NCI-H446 (cell line): ENCODE measurements at places on chromosomes 7 and 10.
A peak's percentile ranks its signal among the peaks of the same experiment; 100 is the strongest.

GRCh38 chr7:2566348-2566889, 7.6 kb downstream of the IQCE start:
- DNase-seq: no peak

DNA sequence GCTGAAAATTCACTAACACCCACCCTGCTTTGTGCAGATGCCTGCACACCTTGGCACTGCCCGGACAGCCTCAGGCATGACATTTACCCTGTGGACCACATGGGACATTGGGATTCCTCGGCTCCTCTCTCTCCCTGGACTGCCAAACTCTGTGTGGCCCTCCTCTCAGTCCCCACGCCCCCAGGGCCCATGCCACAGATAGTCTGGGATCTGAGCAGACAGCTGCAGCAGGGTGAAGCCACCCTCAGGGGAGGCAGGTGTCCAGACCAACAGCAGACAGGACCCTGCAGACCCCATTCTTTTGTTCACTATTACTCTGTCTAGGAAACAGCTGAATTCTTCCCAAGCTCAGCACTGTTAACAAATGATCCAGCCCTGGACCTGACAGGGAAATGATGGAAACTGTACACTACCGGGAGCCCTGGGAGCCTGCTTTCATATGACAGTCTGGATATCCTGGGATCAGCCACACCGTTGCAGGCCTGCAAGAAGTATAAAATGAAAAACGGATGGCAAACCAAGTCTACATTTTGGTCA, 83.4 kb downstream of the VOPP1 start:
- no peak for DNase-seq

- no peak for DNase-seq
These were observed 39.3 kb downstream of the LRRC18 start for GRCh38 chr10:48900371-48900801.

GRCh38 chr10:110432814-110433565, 64.7 kb upstream of the DUSP5 start:
- DNase-seq: no peak

DNA sequence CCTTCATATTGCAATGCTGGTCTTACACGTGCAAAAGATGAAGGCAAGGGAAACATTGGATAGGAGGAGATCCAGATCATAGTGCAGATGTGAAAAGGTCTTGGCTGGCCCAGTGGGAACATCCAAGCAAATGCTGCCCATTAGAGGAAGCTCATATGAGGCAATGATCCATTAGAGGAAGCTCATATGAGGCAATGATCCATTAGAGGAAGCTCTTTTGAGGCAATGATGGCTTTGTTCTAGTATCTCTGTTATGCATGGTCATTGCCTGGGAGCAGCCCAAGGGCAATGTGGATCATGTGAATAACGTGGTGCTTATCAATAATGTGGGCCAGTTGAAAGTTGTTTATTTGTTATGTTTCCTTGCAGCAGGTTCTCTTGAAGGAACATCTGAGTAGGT, 37.8 kb downstream of the STEAP4 start:
- DNase-seq: no peak

DNA sequence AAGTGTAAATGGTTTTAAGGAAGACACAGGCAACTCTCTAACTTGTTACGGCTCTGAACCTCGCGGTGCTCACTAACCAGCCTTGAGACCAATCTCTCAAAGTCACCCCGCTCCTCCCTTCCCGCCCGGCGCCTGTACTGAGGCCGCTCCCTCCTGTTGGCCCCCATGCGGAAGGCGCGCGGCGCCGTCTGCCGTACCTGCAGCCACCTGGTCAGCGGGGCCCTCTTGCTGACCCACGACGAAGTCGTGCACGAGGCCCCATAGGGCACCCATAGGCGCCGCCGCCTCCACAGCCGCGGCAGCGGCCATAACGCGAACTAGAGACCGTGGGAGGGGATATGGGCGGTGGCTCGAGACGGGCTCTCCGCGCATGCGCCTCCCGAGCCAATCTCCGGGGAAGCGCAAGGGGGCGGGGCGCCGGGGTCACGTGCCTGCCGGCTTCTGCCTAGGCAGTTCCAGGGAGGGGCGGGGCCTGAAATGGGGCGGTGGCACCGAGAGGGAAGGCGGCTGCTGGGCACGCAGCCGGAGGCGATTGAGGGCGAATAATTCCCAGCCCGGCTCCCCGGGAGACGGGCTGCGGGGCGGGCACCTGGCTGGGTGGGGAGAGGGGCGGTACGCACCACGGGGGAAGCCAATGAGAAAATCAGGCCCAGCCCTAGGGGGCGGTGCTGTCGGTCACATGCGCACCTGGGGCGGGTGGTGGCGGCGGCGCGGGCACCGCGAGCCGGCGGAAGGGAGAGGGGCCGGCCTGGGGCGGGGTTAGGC, at the start of gene MMS19:
MMS19 (minus strand) TSS at position 347 of the 765 bp plus-strand sequence; CDS start at position 309, 38 bp downstream.
- peak; percentile 84 for DNase-seq

DNA sequence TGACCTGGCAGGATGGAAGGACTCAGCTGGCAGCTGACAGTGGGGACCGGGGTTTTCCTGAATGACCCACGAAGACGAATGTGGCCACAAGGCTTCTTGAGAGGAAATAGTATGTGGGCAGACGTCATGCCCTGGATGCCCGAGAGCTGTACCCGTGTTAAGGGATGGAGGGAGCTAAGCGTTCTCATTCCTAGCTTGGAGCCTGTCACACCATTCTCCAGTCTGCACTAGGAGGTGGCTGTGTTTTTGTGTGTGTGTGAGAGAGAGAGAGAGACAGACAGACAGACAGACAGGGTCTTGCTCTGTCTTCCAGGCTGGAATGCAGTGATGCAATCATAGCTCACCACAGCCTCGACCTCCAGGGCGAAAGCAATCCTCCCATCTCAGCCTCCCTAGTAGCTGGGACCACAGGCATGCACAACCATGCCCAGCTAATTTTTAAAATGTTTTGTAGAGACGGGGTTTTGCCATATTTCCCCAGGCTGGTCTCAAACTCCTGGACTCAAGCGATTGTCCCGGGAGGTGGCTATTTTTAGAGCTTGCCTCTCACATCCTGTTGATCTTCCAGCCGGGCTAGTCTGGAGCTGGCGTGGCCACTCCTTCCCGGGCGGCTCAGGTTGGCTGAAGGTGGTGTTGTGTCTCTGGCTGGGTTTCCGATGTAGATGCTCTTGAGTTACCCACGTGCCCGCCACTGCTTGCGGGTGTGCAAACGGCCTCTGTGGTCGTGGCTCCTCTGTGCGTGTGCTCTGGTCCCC, 2.1 kb downstream of the AMZ1 start:
- no peak for DNase-seq

GRCh38 chr7:106370542-106370941, 85.8 kb upstream of the NAMPT start:
- no peak for DNase-seq

GRCh38 chr7:125059861-125060456, 130.3 kb upstream of the POT1 start:
- DNase-seq: peak; percentile 51

DNA sequence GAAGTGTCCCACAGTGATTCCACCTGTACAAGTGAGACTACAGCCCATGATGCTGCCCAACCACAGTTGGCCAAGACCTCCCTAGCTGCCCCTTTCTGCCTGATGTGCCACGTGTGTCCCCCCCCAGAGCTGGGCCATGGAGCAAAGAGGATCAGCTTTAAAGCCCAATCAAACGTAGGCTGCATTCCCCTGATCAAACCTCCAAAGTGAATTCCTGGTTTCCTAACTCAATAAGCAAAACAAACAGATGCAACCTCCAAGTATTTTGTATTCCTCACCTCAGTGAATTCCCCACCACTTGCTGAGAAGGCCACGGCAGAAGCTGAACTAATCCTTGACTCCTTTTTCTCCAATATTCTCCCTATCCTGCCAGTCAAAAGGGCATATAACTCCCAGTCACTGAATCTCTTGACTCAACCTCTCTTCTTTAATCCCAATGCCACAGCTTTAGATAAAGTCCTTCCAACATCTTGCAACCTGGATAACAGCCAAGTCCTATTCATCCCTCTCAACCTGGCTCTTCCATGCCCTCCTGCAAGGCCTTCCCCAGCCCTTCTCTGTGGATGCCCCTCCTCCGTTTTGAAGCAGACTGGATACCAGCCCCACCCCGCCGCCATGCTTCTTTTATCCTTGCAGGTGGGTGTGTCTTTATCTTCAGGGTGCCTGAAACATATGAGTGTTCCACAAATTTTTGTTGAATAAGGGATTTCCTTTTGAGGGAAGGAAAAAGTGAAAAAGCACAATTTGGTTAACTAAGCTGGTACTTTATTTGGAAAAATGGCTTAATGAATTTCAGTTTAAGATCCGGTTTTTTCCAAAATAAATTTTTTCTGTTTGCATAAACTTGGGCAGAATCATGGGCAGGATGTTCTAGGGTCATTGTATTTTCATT, 285.2 kb upstream of the MKLN1 start:
- no peak for DNase-seq

GRCh38 chr7:121376979-121377378, 19.1 kb downstream of the FAM3C start:
- DNase-seq: no peak

DNA sequence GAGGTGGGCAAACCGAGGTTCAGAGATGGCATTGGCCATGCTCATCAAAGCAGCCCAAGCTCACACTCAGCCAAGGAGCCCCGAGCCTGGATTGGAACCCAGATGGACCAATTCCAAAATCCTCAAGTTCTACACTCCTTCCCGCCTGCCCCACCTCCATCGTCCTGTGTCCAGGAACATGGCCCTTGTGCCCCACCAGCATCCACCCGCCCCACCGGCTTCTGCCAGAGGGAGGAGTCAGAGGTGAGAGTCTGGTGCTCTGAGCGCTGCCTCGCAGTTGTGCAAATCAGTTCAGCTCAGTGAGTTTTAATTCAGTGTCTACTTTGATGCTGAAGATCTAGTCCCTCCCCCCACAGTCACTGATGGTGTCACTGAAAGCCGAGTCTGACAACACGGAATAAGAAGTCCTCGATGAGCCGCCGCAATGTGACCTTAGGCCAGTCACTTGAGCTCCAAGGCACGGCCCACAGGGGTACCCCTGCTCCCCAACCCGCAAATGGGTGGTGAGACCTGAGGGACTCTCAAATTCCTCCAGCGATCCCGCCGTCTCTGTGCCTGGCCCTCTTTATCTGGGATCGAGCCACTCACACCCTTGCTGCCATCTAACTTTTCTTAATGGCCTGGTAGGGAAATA, 26.3 kb downstream of the PRKAG2 start:
- no peak for DNase-seq

DNA sequence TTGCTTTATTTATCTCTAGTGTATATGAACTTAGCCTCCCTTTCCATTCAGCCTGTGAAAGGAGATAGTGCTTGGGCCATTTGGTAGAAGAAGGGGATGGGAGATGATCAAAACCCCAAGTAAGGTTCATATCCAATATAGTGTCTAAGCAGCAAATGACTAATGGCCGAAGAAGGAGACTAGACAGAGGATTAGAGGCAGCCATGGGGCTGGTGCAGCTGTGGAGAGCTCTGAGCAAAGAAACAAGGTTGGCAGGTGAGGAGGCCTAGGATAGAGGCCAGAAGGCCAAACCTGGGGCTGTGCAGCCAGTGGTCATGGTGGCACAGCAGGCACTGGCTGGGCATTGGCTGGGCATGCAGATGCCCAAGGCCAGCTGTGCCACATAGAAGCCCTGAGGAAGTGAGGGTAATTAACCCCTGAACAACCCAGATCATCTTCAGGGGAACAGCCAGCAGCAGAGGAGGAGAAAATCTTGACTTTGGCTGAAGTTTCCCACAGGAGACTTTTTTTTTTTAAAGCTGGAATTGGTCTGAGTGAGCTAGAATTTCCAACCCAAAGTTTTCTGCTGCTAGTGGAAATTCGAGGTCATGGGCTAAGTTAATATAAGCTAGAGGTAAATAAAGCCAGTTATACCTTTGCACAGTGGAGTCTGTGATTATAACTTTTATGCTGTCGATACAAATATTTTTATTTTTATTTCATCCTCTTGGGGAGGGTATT, 10.3 kb upstream of the CPA1 start:
- DNase-seq: no peak

DNA sequence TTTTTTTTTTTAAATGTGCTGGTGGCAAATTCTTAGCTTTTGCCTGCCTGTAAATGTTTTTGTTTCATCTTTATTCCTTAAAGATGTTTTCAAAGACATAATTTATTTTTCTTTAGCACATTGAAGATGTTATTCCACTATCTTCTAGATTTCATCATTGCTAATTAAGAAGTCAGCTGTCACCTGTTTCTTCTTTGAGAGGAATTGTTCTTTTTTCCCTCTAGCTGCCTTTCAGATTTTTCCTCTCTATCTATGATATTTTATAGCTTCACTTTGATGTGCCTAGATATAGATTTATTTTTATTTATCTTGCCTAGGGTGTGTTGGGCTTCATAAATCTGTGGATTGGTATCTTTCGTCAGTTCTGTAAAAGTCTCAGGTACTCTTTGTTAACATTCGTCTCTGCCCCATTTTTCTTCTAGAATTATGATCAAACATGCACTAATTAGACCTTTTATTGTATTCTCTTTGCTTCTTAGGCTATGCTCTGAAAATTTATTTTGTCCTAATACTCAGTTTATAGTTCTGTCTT, 50.0 kb upstream of the GATA3 start:
- no peak for DNase-seq

GRCh38 chr7:54857294-54857693, 98.3 kb upstream of the SEC61G start:
- DNase-seq: no peak

GRCh38 chr10:23100331-23101030, 5.1 kb downstream of the MSRB2 start:
- DNase-seq: no peak

DNA sequence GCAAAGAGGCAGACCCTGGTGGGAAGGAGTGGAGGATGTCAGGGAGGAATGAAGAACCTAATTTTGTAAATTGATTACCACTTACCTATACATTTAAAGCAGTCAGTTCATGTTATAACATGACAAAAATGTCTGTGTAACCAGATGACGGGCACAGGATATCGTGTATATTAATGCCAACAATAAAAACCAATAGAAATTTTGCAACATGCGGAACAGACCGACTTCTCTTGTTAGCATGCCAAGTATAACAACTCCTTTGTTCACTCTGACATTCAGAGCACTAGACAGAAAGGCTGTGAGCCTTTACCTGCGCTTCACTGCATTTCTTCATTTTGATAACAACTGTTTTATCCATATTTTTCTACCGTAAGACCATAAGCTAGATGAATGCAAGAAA, 29.9 kb downstream of the CDK6 start:
- no peak for DNase-seq

DNA sequence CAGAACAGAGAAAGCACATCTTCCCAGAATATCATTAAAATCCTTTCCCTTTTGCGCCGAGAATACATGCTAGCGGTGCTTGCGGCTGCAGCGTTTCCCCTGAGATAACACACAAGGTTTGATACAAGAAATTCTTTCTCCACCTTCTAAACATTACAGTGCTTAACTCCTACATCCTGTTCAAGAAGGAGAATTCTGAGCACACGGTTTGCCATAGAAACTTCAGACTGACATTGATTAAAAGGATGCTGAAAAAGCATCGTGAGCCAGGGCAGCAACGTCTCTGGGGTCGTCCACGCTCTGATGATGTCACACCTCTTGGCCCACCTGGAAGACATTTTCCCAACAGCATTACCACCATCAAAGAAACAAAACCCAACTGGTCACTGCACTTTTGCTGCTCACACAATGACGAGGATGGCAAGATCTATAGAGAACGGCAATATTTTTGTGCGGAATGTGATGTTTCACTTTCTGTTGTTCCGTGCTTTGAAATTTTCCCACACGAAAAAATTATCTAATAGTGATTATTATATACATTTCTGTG, 27.0 kb upstream of the PRSS1 start:
- no peak for DNase-seq

- no peak for DNase-seq
These were observed 154.6 kb downstream of the EBF3 start for GRCh38 chr10:129809431-129809830.
